ENCODE measurements at places on chromosomes 13 and 19.

GRCh38 chr19:57034544-57034943, 85.2 kb upstream of the USP29 start:
- no peak for DNase-seq

DNA sequence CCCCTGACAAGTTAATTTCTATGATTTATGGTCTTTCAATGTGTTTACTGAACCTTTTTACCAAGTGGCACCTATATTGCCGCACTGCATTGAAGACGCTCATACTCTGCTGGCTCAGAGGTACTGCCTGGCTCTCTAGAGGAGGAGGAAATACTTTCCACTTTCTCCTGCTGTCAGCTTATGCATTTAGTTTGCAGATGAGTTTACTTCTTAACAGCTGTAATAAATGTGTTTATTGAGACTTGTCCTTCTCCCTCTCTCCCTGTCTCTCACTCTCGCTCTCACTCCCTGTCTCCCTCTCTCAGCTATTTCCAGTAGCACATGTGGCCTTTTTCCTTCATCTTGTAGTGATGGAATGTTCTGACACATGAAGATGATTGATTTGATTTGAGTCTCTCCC, 60.3 kb upstream of the SPATA13 start:
- no peak for DNase-seq

- DNase-seq: no peak
These were observed 19.4 kb downstream of the BRCA2 start for GRCh38 chr13:32334671-32335070.

DNA sequence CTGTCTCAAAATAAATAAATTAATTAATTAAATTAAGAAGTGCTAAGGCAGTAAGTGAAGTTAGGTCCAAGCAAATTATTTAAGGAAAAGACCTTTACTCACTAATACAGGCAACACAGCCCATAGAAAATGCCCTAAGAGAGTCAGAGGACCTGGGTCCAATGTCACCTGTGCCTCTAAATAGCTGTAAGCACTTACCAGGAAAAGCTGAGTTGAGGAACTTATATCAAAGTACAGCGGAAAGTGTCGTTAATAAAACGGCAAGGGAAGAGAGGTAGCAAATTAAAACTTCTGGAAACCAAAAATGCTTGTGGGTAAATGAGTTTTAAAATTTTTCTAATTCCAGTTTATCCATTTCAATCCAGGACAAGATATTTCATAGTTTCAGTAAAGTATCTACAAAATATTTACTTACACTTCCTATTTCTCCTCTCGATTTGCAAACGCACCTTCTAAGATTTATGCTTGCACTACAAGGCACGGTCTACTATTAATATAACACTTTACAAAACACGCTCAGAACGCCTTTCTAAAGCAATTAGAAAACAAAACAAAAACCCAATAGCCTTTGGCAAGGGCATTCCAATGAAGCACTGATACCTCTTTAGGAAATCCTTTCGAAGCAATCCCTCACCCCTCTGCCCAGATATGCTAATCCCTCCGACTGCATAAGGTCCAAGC, 963 bp downstream of the VPS36 start:
- DNase-seq: no peak

DNA sequence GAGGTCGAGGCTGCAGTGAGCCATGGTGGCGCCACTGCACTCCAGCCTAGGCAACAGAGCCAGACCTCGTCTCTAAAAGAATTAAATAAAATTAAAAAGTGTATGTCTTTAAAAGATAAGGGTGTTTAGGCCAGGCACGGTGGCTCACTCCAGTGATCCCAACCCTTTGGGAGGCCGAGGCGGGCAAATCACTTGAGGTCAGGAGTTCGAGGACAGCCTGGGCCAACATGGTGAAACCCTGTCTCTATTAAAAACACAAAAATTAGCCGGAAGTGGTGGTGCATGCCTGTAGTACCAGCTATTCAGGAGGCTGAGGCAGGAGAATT, 7.5 kb upstream of the SDHAF1 start:
- no peak for DNase-seq

DNA sequence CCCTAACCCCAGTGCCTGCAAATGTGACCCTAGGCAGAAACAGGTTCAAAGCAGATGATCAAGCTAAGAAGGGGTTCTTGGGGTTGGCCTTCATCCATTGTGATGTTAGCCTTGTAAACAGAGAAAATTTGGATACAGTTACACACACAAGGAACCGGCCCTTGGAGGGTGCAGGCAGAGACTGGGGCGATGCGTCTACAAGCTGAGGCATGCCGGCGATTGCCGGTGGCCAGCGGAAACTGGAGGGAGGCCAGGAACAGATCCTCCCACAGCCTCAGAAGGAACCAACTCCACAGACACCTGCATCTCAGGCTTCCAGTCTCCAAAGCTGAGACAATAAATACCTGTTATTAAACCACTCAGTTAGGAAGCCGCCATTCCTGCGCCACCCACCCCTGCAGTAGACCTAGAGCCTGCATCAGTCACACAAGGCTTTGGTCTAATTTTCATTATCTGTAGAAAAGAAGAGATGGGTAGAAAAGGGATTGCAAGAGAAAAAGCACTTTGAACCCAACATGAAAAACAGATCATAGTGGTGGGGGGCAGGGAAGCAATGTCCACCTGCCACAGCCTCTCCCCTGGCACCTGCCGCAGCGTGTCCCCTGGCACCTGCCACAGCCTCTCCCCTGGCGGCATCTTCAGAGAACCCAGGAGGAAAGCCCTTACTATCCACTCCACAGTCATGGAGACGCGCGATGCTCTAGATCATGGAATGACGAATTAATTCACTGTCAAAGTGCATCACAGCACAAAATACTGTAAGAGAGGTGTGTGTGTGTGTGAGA, 119.7 kb upstream of the SOX1 start:
- DNase-seq: no peak

DNA sequence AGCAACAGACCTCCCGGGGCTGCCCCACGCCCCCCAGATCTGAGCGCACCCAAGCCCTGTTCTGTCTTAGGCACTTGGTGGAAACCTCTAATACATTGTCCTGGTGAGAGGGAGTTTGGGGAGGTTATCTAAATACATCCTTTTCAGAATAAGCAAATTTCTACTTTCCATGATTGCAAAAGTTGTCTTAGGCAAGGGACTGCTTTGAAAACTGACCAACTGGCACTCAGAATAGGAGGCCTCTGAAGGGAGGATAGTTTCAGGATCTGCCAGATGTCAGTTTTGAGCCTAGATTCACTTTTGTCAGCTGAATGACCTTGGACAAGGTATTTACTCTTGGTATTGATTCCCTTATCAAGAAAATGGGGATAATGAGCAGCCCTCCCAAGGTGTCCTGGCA, 11.8 kb downstream of the SERP2 start:
- no peak for DNase-seq

GRCh38 chr19:45848922-45849321, 14.0 kb downstream of the SYMPK start:
- no peak for DNase-seq

GRCh38 chr13:112639521-112639920, 50.3 kb upstream of the ATP11A start:
- DNase-seq: no peak

DNA sequence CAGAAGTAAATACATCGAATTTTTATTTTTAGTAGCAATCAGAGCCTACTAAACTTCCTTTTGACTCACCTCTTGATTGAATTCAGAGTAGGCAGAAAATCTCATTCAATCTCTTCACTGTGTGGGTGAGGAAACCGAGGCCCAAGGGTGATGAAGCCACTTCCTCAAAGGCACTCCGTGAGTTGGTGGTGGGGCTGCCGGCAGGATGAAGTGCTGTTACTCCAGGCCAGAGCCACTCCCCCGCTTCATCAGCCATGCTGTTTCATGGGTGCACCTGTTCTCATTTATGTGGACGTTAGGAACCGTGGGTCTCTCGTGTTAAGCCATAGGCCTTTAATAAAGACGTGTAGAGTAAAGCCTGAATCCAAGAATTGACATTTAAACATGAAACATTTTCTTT, 13.2 kb downstream of the ING1 start:
- no peak for DNase-seq

DNA sequence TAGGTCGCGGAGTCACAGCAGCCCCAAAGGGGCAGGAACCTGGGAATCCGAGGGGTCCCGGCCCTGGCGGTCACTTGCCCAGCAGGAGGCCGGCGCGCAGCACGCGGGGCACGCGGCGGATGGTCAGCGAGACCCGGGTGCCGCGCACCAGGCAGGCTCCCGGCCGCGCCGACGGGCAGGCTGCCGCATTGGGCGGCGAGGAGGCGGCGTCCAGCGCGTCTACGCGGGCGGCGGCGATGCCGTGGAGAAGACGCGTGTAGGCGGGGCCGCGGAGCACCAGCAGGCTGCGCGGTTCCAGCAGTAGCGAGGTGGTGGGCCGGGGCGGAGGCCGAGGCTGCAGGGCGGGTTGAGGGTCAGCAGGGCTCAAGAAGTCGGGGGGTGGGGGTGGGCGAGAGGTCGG, 607 bp upstream of the SYNE4 start:
- peak; percentile 81 for DNase-seq

DNA sequence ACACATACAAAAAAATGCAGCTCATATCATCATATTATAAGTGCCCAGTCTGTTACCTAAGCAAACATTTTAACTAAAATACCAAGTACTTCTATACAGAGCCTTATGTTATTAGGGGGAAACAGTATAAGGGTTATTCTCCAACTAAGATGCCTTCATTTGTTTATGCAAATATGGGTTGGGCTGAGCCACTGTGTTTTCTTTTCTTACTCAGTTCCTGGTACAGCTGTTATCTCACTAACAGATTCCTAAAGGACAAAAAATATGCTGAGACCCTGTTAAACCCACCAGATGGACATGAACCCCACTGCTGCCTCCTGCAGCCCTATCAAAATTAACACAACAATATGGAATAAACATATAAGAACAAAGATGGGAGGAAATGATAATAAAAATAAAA, 34.5 kb upstream of the SMAD9 start:
- DNase-seq: no peak

- no peak for DNase-seq
These were observed 35.1 kb downstream of the ESD start for GRCh38 chr13:46761866-46762265.

DNA sequence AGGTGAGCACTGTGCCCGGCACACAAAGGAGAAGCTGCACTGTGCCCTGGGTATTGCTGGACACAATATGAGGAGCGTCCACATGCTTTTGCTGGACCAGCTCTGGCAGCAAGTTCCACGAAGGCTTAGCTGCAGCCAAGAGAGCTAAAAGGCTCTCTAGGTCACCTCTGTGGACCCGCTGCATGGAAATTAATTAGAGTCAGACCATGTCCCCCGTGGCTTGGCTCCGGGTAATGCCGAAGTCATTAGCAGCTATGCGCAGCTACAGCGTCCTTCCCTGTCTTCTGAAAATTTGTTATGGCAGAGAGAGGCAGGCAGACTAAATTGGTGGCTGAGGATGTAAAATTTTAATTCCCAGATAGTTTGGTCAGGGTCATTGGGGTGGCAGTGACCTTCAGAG, 271.5 kb downstream of the SLC7A1 start:
- no peak for DNase-seq

GRCh38 chr19:47430041-47430802, 10.9 kb upstream of the MEIS3 start:
- DNase-seq: no peak

DNA sequence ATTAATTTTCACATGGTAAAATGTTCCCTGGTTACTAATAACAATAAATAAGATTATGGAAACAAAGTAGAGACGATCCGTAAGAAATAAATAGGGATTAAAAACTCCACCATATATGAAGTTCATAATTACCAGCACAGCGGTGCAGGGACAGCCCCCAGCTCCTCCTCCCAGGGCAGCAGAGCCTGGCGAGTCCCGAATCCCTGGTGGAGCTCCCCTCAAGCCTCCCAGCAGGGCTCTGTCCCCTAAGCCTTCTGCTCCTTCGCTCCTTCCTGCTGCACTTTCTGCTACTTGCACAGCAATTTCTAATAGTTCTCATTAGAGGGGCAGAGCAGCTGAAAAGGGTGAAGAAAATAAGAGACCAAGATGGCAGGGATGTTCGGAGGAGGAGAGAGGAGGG, 43.6 kb downstream of the RASA3 start:
- DNase-seq: no peak

- DNase-seq: no peak
These were observed 500.3 kb downstream of the KLF12 start for GRCh38 chr13:73633817-73634460.
